ENCODE measurements at places on chromosomes 2 and 18.

GRCh38 chr2:38174646-38175423 lies 98.9 kb upstream of the CYP1B1 start:
- no peak for DNase-seq

- no peak for DNase-seq
Measured at GRCh38 chr2:82487354-82487753, 1971.7 kb downstream of the SUCLG1 start.

DNA sequence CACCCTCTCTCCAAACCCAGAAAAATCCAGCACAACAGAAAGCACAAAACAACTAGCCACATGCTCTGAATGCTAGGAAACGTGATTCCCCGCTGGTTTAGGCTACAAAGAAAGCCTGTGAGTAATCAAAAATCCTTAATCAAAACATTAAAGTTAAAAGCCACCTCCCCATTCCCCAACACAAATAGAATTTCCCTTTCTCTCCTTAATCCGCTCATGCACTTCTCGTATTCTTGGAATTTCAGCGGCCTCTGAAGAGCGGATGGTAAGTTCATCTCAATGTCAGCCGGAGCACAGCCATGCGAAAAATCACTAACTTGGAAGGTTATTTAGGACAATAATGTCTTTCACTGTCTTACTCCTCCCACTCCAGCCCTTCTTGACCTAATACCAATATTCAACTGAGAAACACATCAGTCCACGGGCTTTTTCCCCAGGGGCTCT lies 126.7 kb downstream of the OSBPL1A start:
- no peak for DNase-seq

GRCh38 chr18:6625481-6625880 lies 104.0 kb upstream of the ARHGAP28 start:
- no peak for DNase-seq

- DNase-seq: no peak
Measured at GRCh38 chr18:48985161-48985560, 34.4 kb upstream of the SMAD7 start.

GRCh38 chr2:23745726-23746105 lies 181.2 kb downstream of the ATAD2B start:
- DNase-seq: no peak

DNA sequence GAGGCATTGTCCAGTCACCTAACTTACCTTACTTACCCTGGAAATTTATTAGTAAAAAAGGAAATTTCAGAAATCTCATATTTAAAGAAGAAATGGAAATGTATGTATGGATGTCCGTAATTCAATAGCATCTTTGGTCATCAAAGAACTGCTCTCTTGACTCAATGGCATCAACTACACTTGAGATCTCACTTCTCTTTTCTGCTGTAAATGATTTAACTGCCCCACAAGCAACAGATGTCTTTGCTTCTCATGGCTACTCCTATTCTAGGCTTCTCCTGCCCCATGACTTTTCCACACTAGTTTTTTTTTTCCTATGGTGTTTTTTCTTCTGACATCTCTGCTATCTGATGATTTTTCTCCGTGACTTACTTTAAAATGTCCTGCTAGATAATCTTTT lies 34.0 kb upstream of the ERMN start:
- DNase-seq: no peak

DNA sequence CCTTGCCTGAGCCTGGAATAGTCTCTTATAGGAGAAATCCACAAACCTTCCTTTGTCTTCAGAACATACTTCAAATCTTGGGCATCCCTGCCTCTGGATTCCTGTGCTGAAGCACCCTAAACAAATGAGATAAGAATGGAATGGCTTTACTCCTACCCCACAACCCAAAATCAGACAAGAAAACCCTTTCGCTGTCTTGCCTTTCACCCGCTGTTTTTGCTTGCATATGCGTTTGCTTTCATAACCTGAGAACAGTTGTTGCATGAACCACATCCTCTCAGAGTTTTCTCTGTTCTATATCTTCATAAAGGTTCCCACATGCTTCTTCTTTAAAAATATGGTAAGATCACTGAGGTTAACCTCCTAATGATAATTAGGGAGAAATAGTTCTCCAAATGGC lies 132.1 kb upstream of the MAP3K20 start:
- DNase-seq: no peak

- DNase-seq: no peak
Measured at GRCh38 chr2:240585101-240585500, 1.4 kb upstream of the CAPN10 start.

DNA sequence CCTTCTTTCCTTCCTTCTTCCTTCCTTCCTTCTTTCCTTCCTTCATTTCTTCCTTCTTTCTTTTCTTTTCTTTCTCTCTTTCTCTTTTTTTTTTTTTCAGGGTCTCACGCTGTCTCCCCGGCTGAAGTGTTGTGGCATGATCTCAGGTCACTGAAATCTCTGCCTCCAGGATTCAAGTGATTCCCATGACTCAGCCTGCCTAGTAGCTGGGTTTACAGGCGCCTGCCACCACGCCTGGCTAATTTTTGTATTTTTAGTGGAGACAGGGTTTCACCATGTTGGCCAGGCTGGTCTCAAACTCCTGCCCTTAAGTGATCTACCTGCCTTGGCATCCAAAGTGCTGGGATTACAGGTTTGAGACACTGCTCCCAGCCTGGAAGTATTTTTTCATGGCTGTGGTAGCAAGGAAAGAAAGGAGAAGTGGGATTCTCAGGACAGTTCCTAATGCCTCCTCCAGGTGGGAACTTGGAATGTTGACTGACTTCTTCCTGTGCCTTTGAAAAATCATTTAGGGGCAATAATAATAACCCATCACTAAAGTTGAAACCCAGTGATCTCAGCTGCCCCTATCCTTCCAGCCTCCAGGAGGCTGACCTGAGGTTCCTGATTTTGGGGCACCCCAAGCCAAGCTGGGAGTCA lies 89.3 kb upstream of the CELF4 start:
- DNase-seq: no peak

GRCh38 chr2:177830881-177831386 lies 241.6 kb downstream of the PDE11A start:
- no peak for DNase-seq

DNA sequence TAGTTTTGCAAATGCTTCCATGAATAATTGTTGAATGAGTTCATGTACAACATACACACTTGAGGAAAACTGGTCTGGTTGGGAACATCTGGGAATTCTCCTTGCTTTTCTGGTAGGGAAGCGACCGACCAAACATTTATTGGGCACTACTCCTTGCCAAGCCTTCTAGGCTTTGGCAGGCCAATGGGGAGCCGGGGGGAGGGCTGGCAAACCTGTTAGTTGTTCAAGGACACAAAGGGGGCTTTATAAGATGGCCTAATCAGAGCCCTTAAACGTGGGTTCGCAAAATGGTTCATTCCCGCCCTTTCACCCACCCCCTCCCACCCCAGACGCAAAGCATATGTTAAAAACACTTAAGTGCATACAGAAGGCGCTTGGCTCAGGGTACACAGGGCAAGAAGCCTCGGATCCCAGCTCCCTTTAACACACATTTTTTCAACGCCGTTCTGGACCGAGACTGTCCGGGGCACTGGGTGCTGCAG lies 844 bp upstream of the VSNL1 start:
- no peak for DNase-seq

GRCh38 chr2:100192825-100193224 lies 50.4 kb upstream of the AFF3 start:
- DNase-seq: no peak

- no peak for DNase-seq
Measured at GRCh38 chr2:172658945-172659344, 76.7 kb upstream of the RAPGEF4 start.

DNA sequence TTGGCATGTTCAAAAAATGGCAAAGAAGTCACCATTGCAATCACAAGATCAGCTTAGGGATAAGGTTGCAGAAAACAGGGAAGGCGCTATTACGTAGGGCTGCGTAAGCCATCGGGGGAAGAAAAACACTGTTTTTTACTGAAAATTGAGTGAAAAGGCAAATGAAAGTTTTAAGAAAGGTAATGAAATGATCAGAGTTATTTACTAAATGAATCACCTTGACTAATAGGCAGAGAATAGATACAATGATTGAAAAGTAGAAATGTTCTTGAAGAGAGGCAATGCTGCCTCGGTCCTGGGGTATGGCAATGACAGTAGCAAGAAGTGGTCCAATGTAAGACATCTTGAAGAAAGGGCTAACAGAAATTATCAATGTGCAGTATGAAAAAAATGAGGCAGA lies 1227.8 kb upstream of the ZEB2 start:
- no peak for DNase-seq

- DNase-seq: no peak
Measured at GRCh38 chr2:36741188-36741837, 44.8 kb downstream of the VIT start.

- no peak for DNase-seq
Measured at GRCh38 chr2:60498816-60499429, 54.5 kb downstream of the BCL11A start.

- no peak for DNase-seq
Measured at GRCh38 chr2:64135421-64135820, 8.8 kb downstream of the PELI1 start.

- no peak for DNase-seq
Measured at GRCh38 chr2:113068706-113069485, 1.1 kb downstream of the IL1F10 start.

- no peak for DNase-seq
Measured at GRCh38 chr18:68504441-68505177, 210.3 kb downstream of the TMX3 start.

- no peak for DNase-seq
Measured at GRCh38 chr2:219707496-219708285, 80.3 kb downstream of the SLC4A3 start.

- no peak for DNase-seq
Measured at GRCh38 chr2:108591163-108591562, 56.9 kb downstream of the LIMS1 start.

DNA sequence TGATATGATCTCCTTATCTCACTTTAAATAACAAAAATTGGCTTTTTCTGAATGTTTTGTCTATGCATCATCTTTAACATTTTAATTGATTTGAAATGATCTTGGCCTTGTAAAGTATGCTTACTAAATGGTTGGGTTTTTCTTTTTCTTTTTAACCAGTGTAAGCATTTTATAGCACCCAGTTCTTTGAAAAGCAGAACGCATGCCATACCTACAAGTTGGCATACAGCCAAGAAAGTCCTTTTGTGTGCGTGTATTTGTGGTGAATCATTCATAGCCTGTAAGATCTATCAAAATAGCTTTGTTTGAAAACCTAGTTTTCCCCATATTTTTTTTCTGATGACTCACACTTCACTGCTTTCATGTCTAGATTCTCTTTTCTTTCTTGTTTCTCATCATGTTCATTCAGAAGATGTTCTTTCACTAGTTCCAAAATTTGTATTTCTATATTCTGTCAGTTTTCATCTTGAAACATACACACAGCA lies 4.1 kb upstream of the VRK2 start:
- peak; percentile 53 for DNase-seq

- no peak for DNase-seq
Measured at GRCh38 chr18:31776093-31776492, 15.4 kb upstream of the SLC25A52 start.

DNA sequence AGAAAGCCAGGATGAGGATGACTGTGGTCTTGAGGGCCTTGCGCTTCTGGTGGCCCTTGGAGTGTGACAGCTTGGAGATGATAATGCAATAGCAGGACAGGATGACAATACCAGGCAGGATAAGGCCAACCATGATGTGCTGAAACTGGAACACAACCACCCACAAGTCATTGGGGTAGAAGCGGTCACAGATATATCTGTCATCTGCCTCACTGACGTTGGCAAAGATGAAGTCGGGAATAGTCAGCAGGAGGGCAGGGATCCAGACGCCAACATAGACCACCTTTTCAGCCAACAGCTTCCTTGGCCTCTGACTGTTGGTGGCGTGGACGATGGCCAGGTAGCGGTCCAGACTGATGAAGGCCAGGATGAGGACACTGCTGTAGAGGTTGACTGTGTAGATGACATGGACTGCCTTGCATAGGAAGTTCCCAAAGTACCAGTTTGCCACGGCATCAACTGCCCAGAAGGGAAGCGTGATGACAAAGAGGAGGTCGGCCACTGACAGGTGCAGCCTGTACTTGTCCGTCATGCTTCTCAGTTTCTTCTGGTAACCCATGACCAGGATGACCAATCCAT lies 2.7 kb downstream of the CXCR4 start:
- DNase-seq: no peak

GRCh38 chr2:96636551-96637171 lies 1.5 kb downstream of the KANSL3 start:
- no peak for DNase-seq

DNA sequence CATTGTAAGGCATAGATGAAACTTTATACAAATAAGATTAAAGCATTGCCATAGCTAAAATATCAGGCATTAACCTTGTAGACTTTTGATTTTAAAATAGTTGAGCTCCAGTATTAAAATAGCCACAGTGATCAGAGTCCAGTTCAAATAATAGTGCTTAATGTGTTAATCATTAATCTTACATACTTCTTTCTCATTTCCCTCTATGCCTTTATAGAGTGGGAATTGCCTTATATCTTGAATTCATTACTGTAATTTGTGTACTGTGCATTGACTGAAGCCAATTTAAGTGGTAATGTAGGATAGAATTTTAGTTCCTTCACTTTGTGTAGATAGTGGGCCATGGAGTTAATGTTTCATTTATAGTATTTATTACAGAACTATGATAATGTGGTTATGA lies 549.2 kb upstream of the VWC2L start:
- DNase-seq: no peak

DNA sequence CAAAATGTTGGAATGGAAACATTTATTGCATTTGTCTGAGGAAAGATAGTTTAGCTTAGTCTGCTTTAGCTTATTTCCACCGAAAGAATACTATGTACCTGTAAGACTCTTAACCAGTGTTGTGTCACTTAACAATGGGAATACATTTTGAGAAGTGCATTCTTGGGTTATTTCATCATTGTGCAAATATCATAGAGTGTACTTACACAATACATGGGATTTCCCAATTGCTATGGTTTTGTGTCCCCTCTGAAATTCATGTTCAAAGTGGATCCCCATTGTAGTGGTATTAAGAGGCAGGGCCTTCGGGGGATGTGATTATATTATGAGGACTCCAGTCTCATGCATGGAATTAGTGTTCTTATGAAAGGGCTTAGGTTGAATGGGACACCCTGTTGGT lies 249.4 kb upstream of the UBE2E3 start:
- DNase-seq: no peak

DNA sequence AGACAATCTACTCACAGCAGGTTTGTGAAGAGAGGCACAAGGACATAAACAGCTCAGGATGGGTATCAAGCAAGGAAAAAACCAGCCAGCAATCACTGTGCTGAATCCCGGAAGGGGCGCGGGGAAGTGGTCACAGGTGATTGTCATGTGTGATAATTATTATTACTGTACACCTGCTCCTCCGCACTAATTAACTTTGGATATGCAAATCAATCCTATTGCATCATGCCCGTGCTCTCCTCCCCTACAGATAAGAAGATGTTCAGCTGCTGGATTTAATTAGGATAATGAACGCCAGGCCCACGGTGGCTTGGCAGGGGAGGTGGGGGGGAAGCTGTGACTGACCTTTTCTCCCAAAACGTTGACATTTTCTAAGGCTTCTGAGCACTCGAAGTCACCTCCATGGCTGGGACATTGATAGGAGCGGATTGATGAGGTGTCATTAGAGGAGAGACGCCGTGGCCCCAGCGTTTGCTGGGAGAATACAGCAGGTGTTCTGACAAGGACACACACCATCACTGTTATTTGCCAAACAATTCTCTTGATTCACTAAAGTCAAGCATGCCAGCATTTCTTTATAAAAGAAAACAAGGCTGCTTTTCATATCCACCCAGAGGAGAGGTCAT lies 160.3 kb upstream of the VRK2 start:
- DNase-seq: no peak

Measured in activated CD4-positive, alpha-beta T cell treated with anti-CD3 and anti-CD28 coated beads, Interleukin-2, amount 50 U/mL, for 24 hours (primary cell).